ENCODE measurements at places on chromosomes 12 and 14.
A peak's percentile ranks its signal among the peaks of the same experiment; 100 is the strongest.

- H3K27ac ChIP-seq: no peak overlapping the region
- no peak overlapping the region for H3K4me3 ChIP-seq
- DNase-seq: no peak
- no peaks in the 10 kb centered on the region for H3K4me1 ChIP-seq
Observed at GRCh38 chr12:129363041-129363440, 509.8 kb downstream of the GLT1D1 start.

GRCh38 chr12:78305808-78306207 lies 475.1 kb downstream of the NAV3 start:
- H3K36me3 ChIP-seq: no peaks in the 10 kb centered on the region
- H3K4me3 ChIP-seq: no peak overlapping the region
- DNase-seq: no peak
- H3K4me1 ChIP-seq: no peaks in the 10 kb centered on the region
- no peaks in the 10 kb centered on the region for H3K27me3 ChIP-seq
- no peak overlapping the region for H3K27ac ChIP-seq

GRCh38 chr14:85907536-85907935 lies 377.6 kb downstream of the FLRT2 start:
- no peak overlapping the region for H3K4me3 ChIP-seq
- peaks cover 3% of the 10 kb centered on the region for H3K27me3 ChIP-seq
- H3K36me3 ChIP-seq: no peaks in the 10 kb centered on the region

GRCh38 chr12:53327435-53328042 lies 6.1 kb upstream of the AAAS start:
- H3K27ac ChIP-seq: no peak overlapping the region
- H3K27me3 ChIP-seq: no peaks in the 10 kb centered on the region
- H3K4me3 ChIP-seq: no peak overlapping the region
- no peaks in the 10 kb centered on the region for H3K36me3 ChIP-seq
- H3K4me1 ChIP-seq: peaks cover 33% of the 10 kb centered on the region
- no peak for DNase-seq

DNA sequence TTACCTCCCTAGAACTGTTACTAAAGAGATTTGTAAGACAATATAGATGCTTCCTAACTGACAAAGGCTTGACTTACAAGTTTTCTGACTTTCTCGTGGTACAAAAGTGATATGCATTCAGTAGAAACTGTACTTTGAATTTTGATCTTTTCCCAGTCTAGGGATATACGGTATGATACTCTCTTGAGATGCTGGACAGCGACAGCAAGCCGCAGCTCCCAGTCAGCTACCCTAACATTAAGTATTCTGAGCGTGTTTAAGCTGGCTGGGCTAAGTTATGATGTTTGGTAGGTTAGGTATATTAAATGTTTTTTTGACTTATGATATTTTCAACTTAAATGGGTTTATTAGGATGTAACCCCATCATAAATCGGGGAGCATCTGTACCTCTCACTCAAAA lies 55.2 kb upstream of the CDKL1 start:
- no peak overlapping the region for H3K27ac ChIP-seq
- no peak for DNase-seq
- no peaks in the 10 kb centered on the region for H3K4me1 ChIP-seq
- H3K27me3 ChIP-seq: no peaks in the 10 kb centered on the region

- no peak for DNase-seq
- H3K27ac ChIP-seq: no peak overlapping the region
- peaks cover 32% of the 10 kb centered on the region for H3K4me1 ChIP-seq
- no peak overlapping the region for H3K4me3 ChIP-seq
- no peaks in the 10 kb centered on the region for H3K27me3 ChIP-seq
Observed at GRCh38 chr12:131946757-131947156, 3.0 kb upstream of the EP400 start.

DNA sequence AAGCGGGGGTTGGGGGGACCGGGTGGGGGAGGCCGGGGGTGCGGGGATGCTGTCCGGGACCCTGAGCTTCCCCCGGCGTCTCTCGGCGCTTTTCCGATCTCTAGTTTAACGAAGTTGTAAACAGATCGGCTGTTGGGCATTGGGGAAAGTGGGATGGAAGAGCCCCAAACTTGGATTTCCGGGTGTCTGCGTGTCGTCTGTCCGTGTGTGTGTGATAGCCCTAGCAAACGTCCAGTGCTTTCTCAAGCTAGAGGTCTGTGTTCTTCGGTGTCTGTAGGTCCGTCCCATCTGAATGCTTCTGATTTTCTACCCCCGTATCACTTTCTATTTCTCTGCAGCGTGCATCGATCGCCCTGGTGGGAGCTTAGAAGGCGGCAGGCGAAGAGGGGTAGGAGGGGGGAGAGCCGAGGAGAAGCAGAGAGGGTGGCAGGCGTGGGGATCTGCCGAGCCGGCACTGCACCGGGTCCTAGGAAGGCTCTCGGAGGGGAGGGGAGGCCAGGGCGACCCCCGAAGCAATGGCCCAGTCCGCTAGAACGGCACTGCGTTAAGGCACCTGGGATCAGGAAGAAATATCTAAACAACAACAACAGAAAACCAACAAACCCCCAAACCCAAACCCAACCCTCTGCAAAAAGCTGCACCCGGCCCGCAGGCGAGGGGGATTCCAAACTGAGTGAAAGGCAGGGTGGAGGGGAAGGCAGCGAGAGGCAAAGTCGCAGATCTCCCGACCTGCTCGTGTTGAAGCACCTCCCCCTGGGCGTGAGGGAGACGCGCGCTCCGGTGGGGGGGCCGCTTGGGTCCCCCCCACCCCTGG lies 1.0 kb downstream of the KCNA1 start:
- H3K27ac ChIP-seq: no peak overlapping the region
- no peaks in the 10 kb centered on the region for H3K36me3 ChIP-seq
- peaks cover 29% of the 10 kb centered on the region for H3K4me1 ChIP-seq
- peak overlapping the region; percentile 46 for H3K4me3 ChIP-seq

DNA sequence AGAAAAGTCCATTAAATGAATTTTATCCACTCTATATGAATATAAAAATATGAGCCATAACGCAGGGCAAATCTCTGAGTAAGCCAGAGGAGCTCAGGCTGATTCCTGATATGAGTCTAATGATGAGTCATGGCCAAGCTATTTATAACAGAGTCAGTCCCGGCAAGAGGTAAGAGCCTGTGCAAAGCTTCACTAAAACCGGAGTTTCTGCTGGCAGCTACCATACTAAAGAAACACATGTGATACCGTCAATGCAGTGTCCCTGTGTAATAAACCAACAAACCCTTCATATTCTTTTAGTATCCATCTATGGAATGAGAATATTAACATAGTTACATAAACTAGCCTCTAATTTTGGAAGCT lies 319.4 kb downstream of the KCNC2 start:
- H3K4me1 ChIP-seq: no peaks in the 10 kb centered on the region
- H3K4me3 ChIP-seq: no peak overlapping the region
- no peak for DNase-seq
- no peaks in the 10 kb centered on the region for H3K27me3 ChIP-seq
- no peak overlapping the region for H3K27ac ChIP-seq
- no peaks in the 10 kb centered on the region for H3K36me3 ChIP-seq

All from CD4-positive, alpha-beta T cell (primary cell).